ENCODE measurements at places on chromosomes 6 and 20.

DNA sequence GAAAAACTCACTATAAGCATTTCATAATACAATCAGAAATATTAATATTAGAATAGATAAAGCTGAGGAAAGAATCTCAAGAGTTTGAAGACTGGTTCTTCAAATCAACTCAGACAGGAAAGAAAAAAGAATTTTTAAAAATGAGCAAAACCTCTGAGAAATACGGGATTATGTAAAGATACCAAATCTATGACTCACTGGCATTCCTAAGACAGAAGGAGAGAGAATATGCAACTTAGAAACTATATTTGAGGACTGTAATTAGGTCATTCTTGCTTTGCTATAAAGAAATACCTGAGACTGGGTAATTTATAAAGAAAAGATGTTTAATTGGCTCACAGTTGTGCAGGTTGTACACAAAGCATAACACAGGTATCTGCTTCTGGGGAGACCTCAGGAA is 665.1 kb downstream of the RNF144B start:
- no peak overlapping the region for H3K4me3 ChIP-seq
- H3K27me3 ChIP-seq, result no peaks in the 10 kb centered on the region
- no peaks in the 10 kb centered on the region for H3K4me1 ChIP-seq
- DNase-seq, result no peak
- H3K36me3 ChIP-seq, result no peaks in the 10 kb centered on the region

DNA sequence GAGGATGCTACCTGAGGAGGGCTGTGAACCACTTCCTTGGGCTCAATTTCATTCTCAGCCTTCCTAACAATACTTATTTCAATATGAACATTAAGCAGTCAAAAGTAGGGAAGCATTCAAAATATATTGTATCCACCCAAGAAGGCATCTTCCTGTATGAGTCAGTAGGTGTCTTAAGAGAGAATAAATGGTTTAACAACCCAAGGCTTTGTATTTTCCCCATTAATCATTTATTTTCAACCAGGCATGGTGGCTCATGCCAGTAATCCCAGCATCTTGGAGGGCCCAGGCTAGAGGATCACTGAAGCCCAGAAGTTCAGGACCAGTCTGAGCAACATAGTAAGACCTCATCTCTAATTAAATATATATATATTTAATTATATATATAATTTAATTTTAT is 74.5 kb upstream of the MARCKS start:
- H3K27me3 ChIP-seq, result no peaks in the 10 kb centered on the region
- DNase-seq, result no peak
- H3K27ac ChIP-seq, result no peak overlapping the region
- H3K4me1 ChIP-seq, result no peaks in the 10 kb centered on the region

DNA sequence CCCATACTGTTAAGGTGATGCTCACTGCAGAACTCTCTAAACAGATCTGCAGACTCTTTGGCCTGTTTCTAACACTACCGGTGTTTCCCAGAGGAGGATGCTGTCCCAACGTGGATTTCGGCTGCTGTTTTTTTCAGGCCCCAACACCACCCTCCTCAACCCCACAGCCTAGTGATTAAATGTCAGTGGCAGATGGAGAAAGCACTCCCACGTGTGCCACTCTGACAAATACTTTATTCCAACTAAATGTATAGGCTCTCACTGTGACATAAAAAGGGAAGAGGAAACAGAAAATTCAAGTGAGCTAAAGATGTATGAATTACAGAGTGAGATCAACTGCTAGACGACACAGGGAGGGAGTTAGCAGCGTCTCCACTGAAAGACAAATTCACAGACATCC is 3.6 kb downstream of the TBC1D20 start:
- peaks cover 2% of the 10 kb centered on the region for H3K36me3 ChIP-seq
- H3K4me1 ChIP-seq, result peaks cover 53% of the 10 kb centered on the region
- H3K27ac ChIP-seq, result peak overlapping the region; percentile 50

DNA sequence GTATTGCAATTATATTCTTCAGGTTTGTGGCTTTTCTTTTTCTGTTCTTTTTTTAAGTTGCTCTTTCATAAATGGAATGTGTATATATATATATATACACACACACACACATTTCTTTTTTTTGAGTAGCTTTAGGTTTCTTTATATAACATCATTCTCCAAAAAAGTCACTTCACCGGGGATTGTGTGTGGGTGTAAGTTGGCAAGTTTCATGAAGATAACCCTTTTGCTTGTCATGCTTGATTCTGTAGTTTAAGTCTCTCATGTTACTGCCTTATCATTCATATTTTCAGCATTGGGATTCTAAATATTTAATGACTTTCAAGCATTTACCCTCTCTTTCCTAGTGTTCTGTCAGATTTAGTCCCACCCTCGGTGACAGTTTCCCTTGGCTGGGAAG is 181.0 kb downstream of the FARS2 start:
- no peaks in the 10 kb centered on the region for H3K27me3 ChIP-seq
- DNase-seq, result no peak
- H3K4me1 ChIP-seq, result peaks cover 11% of the 10 kb centered on the region

- peaks cover 12% of the 10 kb centered on the region for H3K36me3 ChIP-seq
- no peak for DNase-seq
- H3K4me3 ChIP-seq, result peak overlapping the region; percentile 89
- peak overlapping the region; percentile 65 for H3K27ac ChIP-seq
Measured at GRCh38 chr6:118648866-118649554, 2.4 kb downstream of the CEP85L start.

DNA sequence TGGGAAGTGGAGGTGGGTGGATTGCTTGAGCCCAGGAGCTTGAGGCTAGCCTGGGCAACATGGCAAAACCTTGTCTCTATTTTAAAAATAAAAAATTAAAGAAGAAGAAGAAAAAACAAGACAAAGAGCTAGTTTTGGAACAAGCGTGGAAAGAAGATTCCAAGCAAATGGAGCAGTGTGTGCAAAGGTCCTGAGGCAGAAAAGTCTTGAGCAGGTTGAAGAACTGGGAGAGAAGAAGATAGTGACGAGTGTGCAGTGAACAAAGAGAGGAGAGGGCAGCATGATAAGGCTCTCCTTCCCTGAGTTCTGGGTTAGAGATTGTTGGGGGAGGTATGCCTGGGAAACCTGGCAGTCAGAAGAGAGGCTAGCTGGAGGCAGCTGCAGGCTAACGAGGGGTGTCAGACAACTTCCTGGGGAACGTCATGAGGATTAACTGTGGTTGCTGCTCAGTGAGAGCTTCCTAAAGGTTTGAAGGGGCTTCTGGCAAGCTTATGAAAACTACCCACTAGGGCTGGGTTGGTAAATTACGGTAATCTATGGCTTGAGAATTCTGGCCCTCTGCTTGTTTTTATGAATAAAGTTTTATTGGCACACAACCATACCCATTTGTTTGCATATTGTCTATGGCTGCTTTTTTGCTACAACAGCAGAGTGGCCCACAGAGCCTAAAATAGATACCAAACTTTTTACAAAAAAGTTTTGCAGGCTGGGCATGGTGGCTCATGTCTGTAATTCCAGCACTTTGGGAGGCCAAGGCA is 128.9 kb downstream of the ZFP64 start:
- H3K4me1 ChIP-seq, result no peaks in the 10 kb centered on the region
- H3K27ac ChIP-seq, result no peak overlapping the region
- H3K36me3 ChIP-seq, result no peaks in the 10 kb centered on the region
- H3K4me3 ChIP-seq, result no peak overlapping the region

DNA sequence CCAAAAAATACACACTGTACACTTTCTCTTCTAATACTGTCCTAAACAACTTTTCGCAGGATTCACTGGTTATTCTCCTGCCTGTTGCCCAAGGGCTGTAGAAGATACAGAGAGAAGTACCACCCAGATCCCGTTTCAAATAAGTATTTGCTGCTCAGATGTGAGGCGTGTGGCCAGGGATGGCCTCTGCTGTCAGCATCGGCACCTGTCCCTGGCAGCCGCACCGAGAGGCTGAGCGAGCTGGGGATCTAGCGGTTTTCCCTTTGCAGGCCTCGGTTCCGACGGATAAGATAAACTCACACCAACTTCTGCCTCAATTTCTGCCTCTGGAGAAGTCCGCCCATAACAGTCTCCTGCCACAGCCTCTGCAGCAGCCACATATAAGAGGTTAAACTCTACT is 685.2 kb upstream of the AGPAT4 start:
- DNase-seq, result no peak
- no peak overlapping the region for H3K27ac ChIP-seq
- H3K4me1 ChIP-seq, result no peaks in the 10 kb centered on the region
- H3K4me3 ChIP-seq, result no peak overlapping the region

DNA sequence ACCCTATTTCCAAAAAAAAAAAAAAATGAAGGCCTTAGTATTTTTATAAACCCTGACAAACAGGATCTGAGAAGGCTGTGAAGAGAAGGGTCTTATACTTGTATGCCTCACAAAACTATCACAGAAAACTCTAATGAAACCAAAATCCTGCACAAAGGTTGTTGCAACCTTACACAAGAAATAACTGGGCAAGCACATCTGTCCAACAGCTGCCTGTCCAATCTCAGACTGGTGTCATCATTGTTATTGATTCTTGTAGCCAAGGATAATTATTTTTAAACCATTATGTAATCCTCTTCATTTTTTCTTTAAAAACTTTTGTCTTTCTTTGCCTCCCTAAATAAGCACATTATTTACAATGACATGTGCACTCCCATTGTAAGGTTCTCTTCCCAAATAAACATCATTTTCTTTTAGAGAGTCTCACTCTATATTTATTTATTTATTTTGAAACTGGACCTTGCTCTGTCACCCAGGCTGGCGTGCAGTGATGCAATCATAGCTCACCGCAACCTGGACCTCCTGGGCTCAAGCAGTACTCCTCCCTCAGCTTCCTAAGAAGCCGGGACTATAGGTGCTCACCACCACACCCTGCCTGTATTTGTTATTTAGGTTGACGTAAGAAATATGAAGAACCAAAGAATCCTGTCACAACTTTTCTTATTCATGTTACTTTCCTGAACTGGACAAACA is 697.1 kb downstream of the DOK5 start:
- H3K27ac ChIP-seq, result no peak overlapping the region
- no peak for DNase-seq
- peaks cover 1% of the 10 kb centered on the region for H3K36me3 ChIP-seq
- no peaks in the 10 kb centered on the region for H3K4me1 ChIP-seq
- H3K27me3 ChIP-seq, result no peaks in the 10 kb centered on the region
- no peak overlapping the region for H3K4me3 ChIP-seq

GRCh38 chr20:19543101-19543500 is 215.0 kb upstream of the RIN2 start:
- peak overlapping the region; percentile 13 for H3K4me3 ChIP-seq
- H3K36me3 ChIP-seq, result no peaks in the 10 kb centered on the region
- H3K4me1 ChIP-seq, result peaks cover 31% of the 10 kb centered on the region
- DNase-seq, result no peak
- no peaks in the 10 kb centered on the region for H3K27me3 ChIP-seq
- no peak overlapping the region for H3K27ac ChIP-seq

DNA sequence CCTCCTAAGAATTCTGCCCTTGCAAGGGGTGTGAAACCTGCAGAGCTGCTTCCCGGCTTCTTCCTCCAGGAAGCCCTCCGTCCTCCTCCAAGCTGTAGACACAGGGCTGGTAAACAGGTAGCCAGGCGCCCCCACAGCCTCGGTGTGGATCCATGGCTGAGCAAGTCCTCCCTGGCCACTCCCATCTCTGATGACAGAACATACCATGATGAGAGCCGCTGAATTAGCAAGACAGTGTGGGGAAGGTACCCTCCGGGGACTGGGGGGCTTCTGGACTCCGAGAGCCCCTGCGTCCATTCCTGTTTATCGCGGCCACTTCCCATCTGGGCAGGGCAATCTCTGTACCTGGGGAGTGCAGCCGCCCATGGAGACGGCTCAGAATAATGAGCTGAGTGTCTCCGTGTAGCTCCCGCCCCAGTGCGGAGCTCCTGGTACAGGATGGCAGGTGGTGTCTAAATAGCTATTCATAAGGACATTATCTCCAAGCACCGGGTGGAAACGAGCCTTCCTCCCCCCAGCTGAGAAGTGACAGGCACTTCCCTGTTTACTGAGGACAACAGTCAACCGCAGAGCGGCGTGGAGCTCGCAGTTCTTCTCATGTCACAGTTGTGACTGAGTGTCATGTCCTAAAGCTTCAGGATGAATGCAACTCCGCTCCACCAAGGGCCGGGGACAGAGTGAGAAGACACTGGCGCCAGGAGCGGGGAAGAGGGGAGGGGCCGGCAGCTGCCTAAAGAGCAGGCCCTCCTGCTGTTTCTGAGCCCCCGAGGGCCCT is 22.7 kb upstream of the NTSR1 start:
- peak overlapping the region; percentile 35 for H3K4me3 ChIP-seq
- peaks cover 8% of the 10 kb centered on the region for H3K4me1 ChIP-seq
- no peaks in the 10 kb centered on the region for H3K36me3 ChIP-seq

GRCh38 chr6:80347101-80347500 is 240.6 kb downstream of the BCKDHB start:
- H3K27me3 ChIP-seq, result no peaks in the 10 kb centered on the region
- H3K36me3 ChIP-seq, result no peaks in the 10 kb centered on the region
- no peak overlapping the region for H3K27ac ChIP-seq
- H3K4me1 ChIP-seq, result no peaks in the 10 kb centered on the region
- DNase-seq, result no peak

DNA sequence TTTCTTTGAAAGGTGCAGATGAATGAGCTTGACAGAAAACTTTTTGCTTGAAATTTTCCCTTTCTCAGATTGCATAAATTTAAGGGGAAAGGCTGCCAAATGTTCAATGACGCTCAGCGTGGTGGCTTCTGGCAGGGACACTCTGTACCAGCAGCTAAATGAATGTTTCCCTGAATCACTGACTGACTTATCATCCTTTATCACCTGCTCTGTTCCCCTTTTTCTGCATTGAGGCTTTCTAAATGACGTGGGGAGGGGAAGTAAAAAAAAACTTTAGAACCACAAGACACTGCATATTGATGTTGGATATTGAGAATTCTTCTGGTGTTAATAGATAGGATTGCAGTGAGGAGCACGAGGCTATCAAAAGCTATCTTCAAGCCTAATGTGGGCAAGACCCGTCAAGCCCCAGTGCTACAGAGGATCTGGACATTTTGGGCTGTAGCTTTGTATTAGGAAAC is 46.9 kb upstream of the ENPP5 start:
- H3K4me3 ChIP-seq, result no peak overlapping the region
- no peaks in the 10 kb centered on the region for H3K36me3 ChIP-seq
- no peak overlapping the region for H3K27ac ChIP-seq
- peaks cover 38% of the 10 kb centered on the region for H3K4me1 ChIP-seq
- peaks cover 15% of the 10 kb centered on the region for H3K27me3 ChIP-seq
- peak; percentile 16 for DNase-seq

- no peaks in the 10 kb centered on the region for H3K36me3 ChIP-seq
- no peak overlapping the region for H3K4me3 ChIP-seq
- DNase-seq, result no peak
- no peak overlapping the region for H3K27ac ChIP-seq
Measured at GRCh38 chr20:52704553-52704952, 267.6 kb upstream of the TSHZ2 start.

GRCh38 chr20:21921251-21921650 is 215.8 kb downstream of the PAX1 start:
- H3K4me1 ChIP-seq, result no peaks in the 10 kb centered on the region
- H3K27ac ChIP-seq, result no peak overlapping the region
- H3K36me3 ChIP-seq, result peaks cover 1% of the 10 kb centered on the region
- H3K27me3 ChIP-seq, result no peaks in the 10 kb centered on the region

DNA sequence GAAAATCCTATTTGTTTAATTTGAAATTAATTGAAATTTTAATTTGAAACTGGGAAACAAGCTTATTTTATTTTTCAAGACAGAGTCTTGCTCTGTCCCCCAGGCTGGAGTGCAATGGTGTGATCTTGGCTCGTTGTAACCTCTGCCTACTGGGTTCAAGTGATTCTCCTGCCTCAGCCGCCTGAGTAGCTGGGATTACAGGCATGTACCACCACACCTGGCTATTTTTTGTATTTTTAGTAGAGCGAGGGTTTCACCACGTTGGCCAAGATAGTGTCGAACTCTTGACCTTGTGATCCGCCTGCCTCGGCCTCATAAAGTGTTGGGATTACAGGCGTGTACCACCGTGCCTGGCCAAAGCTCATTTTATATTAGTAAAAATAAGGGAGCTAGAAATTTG is 4.2 kb downstream of the SRSF3 start:
- H3K27ac ChIP-seq, result peak overlapping the region; percentile 96
- H3K27me3 ChIP-seq, result no peaks in the 10 kb centered on the region
- peaks cover 86% of the 10 kb centered on the region for H3K36me3 ChIP-seq
- peaks cover 72% of the 10 kb centered on the region for H3K4me1 ChIP-seq
